Caco-2 (cell line): ENCODE measurements at places on chromosomes 7 and 10.
A peak's percentile ranks its signal among the peaks of the same experiment; 100 is the strongest.

DNA sequence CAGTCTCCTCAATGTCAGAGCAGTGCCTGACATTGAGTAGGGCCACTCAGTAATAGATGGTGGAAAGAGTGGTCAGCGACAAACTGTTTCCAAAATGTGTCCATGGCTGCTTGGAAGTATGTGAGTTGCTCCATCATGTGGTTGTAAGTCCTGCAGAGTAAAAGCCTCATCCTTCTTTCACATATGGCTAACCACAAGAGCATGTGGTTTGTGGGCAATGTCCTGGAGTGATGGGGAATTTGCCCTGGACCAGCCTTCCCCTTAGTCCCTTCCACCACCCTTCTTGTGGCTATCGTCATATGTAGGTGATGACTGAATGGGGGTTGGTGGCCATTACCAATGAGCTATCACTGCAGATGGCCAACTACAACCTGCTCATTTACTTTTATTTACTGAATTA lies 33.0 kb upstream of the PLXNA4 start:
- DNase-seq, result no peak

DNA sequence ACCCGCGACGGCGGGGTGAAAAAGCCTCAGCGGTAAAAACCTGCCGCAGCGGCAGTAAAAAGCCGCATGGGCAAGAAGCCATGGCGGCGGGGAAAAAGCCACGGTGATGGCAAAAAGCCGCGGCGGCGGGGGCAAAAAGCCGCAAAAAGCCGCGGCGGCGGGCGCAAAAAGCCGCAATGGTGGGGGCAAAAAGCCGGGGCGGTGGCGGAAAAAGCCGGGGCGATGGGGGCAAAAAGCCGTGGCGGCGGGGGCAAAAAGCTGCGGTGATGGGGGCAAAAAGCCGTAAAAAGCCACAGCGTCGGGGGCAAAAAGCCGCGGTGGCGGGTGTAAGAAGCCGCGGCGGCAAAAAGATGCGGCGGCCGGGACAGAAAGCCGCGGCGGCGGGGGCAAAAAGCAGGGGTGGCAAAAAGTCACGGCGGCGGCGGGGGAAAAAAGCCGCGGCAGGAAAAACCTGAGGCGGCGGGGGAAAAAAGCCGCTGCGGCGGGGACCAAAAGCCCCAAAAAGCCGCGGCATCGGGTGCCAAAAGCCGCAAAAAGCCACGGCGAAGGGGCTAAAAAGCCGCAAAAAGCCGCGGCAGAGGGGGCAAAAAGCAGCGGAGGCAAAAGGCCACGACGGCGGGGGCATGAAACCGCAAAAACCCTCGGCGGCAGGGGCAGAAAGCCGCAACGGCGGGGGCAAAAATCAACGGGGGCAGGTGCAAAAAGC lies 488.5 kb downstream of the ZNF33B start:
- no peak for DNase-seq

- DNase-seq, result no peak
Measured at GRCh38 chr7:131555552-131556052, 826 bp downstream of the PODXL start.

GRCh38 chr10:75776738-75777504 lies 345.5 kb downstream of the LRMDA start:
- DNase-seq, result peak; percentile 60

DNA sequence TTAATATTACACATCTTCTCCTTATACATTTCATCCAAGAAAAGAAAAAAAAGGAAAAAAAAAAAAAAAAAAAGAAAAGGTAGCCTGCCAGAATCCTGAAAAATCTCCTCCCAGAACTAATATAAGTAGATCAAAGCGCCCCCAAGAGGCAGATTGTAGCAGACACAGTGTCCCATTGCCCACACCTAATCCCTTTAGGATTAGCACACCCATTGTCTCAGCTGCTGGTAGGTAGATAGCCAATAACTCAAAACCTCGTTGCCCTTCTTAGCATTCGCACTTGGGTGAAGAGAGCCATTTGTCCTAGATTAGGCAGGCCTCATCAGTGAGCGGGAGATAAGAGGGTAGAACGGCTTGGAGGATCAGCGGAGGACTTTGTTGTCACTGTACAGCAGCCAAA lies 100.2 kb upstream of the SORCS1 start:
- peak; percentile 1 for DNase-seq

DNA sequence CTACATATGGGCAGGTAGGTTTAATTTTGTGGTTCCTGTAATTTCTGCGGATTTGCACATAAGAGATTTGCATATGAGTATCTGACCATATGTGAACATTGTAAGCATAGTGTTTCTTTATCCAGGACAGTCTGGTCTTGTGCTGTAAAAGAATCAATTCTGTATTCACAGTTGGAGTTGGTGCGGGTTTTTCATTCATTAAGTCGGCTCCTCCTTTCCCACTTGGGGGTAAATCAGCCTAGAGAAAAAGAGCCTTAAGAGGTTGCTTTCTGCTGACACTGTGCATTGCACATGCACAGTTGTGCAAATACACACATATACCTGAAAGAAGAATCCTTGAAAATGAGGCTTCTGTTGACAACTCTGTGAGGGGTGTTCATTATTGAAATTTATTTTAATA lies 6.1 kb upstream of the CYP26C1 start:
- DNase-seq, result no peak

DNA sequence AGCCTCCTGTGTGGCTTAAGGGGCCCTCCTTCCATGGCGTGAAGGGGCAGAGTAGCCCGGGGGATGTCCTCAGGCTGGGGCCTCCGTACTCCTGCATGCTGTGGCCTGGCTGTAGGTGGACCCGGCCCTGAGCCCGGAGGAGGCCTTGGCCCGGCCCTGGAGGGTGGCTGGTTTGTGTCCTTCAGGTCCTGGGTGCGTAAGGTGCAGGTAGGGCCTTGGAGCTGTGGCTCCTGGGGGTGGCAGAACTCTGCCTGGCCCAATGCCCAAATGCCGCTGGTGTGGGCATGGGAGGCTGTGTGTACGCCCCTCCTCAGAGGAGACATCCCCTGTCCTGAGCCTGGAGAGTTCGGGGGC lies 26.9 kb upstream of the AMZ1 start:
- DNase-seq, result no peak

GRCh38 chr10:28215930-28216329 lies 86.9 kb downstream of the MPP7 start:
- DNase-seq, result peak; percentile 69

- DNase-seq, result peak; percentile 64
Measured at GRCh38 chr10:60883187-60883586, 60.8 kb downstream of the RHOBTB1 start.

DNA sequence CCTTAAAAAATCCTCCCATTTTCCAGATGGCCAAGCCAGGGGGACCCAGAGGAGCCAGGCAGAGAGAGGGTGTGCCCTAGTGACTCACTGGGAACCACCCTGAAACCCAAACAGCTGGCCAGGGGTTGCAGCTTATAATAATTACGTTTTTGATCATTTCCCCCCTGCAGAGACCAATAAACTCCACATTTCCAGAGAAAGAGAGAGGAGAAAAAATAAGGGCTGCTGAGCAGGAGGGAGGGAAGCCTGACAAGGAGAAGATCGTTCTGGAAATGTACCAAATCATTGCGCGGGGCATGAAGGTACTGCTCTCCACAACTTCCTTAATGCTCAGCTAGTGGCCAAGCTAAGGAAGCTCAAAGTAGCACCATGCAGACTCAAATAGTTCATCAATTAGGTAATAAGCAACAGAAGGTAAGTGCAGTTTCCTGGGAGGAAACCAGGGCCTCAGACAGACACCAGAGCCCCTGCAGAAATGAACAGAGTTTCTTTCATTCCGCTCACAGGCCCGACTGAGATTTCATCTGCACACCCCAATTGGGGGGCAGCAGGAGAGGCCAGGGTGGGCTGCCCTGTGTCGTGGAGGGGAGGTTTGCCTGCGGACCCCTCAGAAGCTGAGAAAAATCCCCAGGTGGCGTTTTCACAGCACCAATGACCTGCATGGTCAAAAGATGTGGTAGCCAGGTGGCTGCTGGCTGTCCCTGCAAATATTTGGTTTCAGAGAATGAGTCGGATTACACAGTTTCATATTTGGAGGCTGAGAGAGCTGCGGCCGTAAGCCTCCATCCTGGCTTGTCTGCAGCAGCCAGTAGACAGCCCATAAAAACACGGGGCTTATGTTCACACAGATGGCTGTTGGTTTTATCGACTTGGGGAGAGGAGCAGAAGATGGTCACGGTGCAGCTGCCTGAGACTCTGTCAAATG lies 153.2 kb upstream of the LYZL2 start:
- DNase-seq, result no peak

GRCh38 chr7:101824440-101824839 lies 7.0 kb downstream of the CUX1 start:
- DNase-seq, result no peak

DNA sequence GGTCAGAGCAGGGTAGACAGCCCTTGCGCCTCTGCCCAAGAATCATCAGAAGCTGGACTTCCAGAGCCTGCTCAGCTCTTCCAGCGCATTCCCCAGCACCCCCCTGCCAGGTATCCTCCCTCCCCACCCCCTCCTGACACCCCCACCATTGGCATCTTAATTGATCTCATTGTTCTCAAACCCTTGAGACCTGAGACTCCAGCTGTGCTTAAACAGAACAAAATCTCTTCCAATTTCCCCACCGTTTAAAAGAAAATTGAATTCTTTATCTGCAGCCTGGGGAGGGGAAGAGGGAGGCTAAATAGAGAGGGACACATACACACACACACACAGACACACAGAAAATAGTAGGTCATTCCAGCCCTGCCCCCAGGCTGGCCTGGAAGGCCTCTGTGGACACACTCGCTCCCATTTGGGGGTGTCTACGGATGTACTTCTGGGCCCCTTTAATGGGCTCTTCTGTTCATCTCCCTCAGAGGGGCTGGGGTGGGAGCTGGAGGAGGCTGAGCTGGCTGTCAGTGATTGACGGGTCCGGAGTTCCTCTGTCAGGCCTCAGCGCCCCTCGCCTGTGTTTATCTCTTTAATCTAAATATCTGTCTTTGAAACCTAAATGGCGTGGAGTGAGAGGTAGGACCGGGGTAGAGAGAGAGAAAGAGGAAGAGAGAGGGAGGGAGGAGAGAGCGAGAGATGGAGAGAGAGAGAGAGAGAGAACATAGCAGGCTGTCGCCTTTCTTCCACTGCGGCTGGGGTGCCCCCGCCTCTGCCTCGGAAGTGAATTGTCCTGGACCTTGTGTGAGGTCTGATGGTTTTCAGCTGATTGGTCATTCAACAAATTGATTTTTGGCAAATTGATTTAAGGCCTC lies 61.7 kb downstream of the C10orf105 start:
- no peak for DNase-seq

- DNase-seq, result no peak
Measured at GRCh38 chr10:83678850-83679249, 460.5 kb upstream of the GHITM start.

DNA sequence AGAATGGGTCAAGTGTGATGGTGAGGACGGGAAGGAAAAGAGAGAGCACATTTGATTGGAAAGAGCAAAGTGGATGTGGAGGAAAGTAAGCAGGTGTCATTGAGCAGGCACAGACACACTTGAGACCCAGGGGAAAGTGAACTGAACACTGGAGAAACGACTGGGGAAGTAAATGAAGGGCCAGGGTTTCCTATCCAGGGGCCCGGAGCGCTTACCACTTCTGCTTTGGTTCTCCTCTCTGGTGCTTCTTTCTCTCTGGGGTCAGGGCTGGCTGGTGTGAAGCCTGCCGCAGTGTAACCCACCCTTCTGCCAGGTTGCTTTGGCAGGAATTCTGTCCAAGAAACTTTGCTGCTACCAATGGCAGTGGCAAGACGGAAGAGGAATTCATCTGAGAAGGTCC lies 219.3 kb downstream of the SKAP2 start:
- no peak for DNase-seq

DNA sequence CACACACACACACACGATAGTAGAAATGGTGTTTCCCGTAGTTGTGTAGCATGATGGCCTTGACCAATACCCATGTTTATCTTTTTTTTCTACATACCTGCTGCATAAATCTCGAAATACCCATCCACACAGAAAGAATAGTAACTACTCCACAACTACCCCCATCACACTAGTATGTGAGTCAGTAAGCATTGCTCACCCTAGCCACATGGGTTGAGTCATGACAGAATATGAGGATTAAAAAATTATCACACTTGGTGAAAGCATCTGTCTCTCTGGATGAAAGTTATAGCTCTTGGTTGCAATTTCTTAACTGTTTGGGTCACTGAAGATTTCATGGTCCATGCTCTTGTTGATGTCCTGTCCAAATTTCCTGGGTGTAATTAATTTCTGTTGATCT lies 103.4 kb upstream of the MDFIC start:
- no peak for DNase-seq

- DNase-seq, result no peak
Measured at GRCh38 chr10:30701451-30702173, 72.1 kb upstream of the LYZL2 start.

- no peak for DNase-seq
Measured at GRCh38 chr10:2202401-2202800, 465.1 kb upstream of the ADARB2 start.

GRCh38 chr10:32436215-32436614 lies 9.7 kb upstream of the CCDC7 start:
- no peak for DNase-seq

- no peak for DNase-seq
Measured at GRCh38 chr10:89450901-89451300, 36.5 kb downstream of the IFIT5 start.

- peak; percentile 27 for DNase-seq
Measured at GRCh38 chr7:155590215-155591018, 44.1 kb upstream of the CNPY1 start.

GRCh38 chr10:133154996-133155778 lies 4.8 kb upstream of the KNDC1 start:
- DNase-seq, result no peak

- DNase-seq, result no peak
Measured at GRCh38 chr7:117146511-117146910, 176.3 kb downstream of the WNT2 start.

DNA sequence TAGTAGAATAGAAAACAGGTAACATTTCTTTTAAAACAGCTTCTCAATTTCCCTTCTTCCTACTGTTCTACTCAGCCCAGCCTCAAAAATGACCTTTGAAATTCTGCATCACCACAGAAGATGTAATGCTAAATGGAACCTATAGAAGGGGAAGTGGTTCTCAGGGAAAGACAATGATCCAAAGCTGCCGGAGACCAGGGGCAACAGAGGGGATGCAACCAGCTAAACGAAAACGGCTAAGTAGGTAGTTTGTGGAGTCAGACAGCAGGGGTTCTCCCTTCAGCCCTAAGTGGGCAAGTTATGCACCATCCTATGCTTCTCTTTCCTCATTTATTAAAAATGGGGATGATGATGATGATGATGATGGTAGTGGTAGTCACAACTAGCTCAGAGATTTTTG lies 214.3 kb downstream of the ELMO1 start:
- DNase-seq, result no peak

DNA sequence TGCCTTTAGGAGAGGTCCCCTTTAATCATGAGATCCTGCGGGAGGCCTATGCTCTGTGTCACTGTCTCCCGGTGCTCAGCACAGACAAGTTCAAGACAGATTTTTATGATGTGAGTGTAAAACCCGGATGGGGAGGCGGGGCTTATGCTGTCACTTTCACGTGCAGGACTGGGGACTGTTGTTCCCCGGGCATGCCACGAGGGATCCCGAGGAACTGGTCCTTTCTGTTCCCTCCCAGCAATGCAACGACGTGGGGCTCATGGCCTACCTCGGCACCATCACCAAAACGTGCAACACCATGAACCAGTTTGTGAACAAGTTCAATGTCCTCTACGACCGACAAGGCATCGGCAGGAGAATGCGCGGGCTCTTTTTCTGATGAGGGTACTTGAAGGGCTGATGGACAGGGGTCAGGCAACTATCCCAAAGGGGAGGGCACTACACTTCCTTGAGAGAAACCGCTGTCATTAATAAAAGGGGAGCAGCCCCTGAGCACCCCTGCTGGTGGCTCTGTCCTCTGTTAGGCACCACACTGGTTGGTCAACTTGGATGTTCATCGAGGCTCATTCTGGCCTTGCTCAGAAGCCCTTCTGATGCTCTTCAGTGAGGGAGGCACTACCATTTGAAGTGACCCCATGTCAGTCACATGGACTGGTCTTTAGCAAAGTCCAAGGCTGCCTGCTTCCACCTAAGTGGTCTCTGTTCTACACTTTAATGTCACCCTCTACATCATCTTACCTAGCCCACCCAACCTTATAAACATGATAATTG lies 2.8 kb downstream of the COPS6 start:
- no peak for DNase-seq
